ENCODE measurements at places on chromosomes 2 and 18. TPM values are rescaled to one million over a fixed set of nuclear protein-coding genes. Genes with fewer than 3 reads are reported as not detected.

- no peak for DNase-seq
These were observed 6.7 kb downstream of the ERMN start for GRCh38 chr2:157318884-157319283.

The SLC4A3 gene
- 31.8 TPM for total RNA-seq

The GDF7 gene
- under 0.01 TPM for total RNA-seq

The MARCHF4 gene
- 8.2 TPM for total RNA-seq

The TMEM182 gene
- total RNA-seq: 2.0 TPM

The VIL1 gene
- total RNA-seq: not detected

The AQP12A gene
- total RNA-seq: not detected

DNA sequence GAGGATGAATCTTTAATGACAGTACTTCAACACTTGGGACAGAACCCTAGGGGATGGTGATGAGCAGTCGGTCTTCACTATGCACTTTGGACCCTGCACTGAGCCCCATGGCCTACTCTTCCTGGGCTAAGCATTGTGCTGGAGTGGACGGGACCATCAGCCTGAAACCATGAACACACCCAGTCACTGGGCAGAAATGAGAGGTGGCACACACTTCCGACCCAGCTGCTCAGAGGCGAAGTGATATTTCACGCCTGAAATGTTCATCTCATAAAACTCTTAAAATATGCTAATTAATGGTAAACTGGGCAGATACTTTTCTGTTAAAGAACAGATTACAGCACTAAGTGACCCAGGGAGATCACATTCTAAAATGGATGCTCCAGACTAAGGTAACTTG, 150.3 kb upstream of the NDUFV2 start:
- no peak for DNase-seq

The ANO7 gene
- 0.41 TPM for total RNA-seq

DNA sequence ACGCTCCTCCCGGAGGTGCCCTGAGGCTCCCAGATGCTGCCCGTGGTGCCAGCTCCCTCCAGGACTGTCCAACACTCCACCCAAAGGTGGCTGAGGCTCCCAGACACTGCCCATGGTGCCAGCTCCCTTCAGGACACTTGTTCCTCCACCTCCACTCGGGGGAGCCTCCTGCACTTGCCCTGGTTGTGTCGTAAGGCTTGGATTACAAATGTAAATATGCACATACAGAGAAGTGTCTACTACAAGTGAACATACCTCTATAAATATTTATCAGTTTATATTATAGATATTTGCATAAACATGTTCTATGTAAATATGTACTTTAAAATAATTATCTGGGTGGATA, 143.3 kb downstream of the PXDN start:
- DNase-seq: no peak

The POLR1A gene
- total RNA-seq: 11.0 TPM

All from frontal cortex (tissue), 4 donors.